ENCODE measurements at places on chromosomes 4 and X. TPM values are rescaled to one million over a fixed set of nuclear protein-coding genes. Genes with fewer than 3 reads are reported as not detected.

- DNase-seq = no peak
These were observed 57.2 kb downstream of the MFAP3L start for GRCh38 chr4:169968999-169969398.

CNGA1 gene
- polyA plus RNA-seq = 0.75 TPM

DNA sequence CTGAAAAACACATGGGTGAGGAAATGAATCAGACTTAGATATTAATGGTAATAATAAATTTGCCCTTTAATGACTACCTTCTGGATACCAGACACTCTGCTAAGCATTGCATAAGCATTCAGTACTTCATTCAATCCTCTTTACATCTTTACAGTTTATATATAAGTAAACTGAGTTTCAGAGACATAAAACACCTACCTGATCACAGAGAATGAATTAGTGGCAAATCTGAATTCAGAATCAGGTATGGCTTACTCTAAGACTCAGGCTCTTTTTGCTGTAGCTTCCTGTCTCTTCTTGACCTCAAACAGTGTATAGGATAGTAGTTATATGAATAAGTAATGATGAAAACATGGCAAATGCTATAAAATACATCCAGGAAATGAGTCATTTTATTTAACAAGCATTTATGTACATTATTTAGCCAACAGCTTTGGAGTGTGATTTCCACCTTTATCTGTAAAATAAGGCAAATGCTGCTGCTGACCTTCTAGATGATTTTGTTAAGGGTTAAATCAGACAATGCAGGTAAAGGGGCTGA lies 83.9 kb downstream of the VEGFC start:
- no peak for DNase-seq

GRCh38 chr4:5700459-5700858 lies 7.9 kb downstream of the EVC2 start:
- DNase-seq = no peak

- DNase-seq = no peak
These were observed 156.5 kb upstream of the PJA1 start for GRCh38 chrX:69321789-69322188.

- no peak for DNase-seq
These were observed 40.5 kb upstream of the C4orf50 start for GRCh38 chr4:6058531-6059374.

NUDT9 gene
- 39.0 TPM for polyA plus RNA-seq

DNA sequence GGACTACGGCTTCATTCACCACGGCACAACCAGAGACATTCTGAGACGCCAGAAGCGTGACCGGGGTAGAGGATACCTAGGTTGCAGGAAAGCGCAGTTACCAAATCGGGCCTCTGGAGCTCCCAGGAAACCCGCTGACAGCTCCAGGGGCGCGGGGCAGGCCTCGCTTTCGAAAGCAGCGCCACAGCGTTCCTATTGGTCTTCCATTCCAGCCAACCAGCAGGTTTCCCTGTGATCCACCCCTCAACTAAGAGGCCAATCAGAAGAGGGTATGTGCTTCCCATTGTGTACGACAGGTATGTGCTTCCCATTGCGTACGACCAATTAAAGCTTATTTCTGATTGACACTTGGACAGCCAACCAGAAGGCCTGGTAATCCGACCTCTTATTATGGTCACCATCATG lies 14.9 kb downstream of the SNX12 start:
- no peak for DNase-seq

All from aorta (tissue), 5 donors.